ENCODE measurements at places on chromosomes 3 and 15.

DNA sequence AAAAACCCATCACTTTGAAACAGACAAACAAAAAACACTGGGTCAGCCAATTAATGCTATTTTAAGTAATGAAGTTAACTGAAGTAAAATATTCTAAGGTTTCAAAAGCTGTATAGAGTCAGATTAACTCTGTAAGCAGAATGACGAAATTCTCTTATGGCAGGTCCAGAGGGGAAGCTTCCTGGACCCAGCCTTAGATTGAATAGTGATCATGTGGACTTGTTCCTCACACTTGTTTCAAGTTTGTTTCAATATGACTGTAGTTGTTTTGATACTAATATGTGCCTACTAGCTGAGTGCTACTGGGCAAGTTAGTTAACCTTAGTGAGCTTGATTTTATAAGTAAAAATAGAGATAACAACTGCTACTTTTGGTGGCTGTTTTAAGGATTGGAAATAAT is 32.6 kb downstream of the PLS1 start:
- no peak for DNase-seq

- DNase-seq = no peak
Observed at GRCh38 chr15:39889601-39890000, 30.5 kb downstream of the GPR176 start.

DNA sequence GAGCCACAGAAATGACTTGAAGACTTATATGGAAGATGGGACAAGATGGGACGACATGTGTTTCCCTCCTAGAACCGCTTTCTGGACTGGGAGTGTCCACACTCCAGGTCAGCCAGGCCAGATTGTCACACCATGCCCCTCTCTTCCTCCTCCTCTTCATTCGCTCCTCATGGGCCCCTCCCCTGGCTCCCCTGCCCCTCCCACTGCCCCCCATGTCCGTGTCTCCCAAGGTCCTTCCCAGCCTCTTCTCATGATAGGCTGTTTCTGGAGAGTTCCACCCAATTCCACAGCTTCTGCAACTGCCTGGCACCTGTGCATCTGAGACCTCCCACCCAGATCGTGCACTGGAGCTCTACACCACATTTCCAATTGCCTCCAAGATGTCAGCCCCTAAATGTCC is 6.6 kb downstream of the MYO5C start:
- DNase-seq = no peak

- no peak for DNase-seq
Observed at GRCh38 chr3:32307591-32307990, 69.1 kb downstream of the CMTM8 start.

- DNase-seq = no peak
Observed at GRCh38 chr15:85906640-85907039, 111.9 kb upstream of the KLHL25 start.

- DNase-seq = no peak
Observed at GRCh38 chr15:39269352-39269751, 311.5 kb upstream of the THBS1 start.

- DNase-seq = no peak
Observed at GRCh38 chr3:182726258-182727142, 66.8 kb upstream of the ATP11B start.

GRCh38 chr15:73150831-73151230 is 98.6 kb downstream of the NEO1 start:
- no peak for DNase-seq

GRCh38 chr15:65841121-65841930 is 28.0 kb upstream of the RAB11A start:
- no peak for DNase-seq

DNA sequence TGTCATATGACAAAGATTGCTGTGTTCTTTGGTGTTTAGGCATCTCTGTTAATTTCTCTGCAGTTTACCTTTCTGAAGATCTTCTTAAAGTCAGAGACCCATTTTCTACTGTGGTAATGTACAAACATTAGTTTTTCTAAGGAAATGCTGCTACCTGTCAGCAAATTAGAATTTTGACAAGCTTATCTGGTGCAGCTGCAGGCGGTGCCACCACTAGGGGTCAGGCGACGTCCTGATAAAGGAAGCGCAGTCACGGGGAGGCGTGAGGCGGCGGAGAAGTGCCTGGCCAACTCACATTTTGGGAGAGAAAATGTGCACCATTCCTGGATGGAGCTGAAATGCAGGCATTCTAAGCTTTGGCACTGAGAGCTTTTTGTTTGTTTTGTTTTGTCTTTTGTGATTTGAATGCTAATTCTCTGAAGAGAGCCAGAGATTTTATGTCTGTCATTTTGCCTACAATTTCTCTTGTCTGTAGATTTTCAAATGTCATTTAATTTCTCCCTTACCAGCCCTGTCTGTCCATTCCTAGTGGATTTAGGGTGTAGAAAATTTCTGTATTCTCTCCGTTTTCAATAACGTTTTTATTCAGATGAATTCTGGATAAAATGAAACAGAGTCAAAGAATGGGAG is 24.9 kb upstream of the SIAH2 start:
- DNase-seq = peak; percentile 95

- DNase-seq = no peak
Observed at GRCh38 chr3:78906245-78906644, 861.6 kb downstream of the ROBO1 start.

GRCh38 chr15:32959077-32959476 is 235.4 kb downstream of the FMN1 start:
- no peak for DNase-seq

GRCh38 chr3:148681080-148681479 is 16.6 kb upstream of the AGTR1 start:
- no peak for DNase-seq

DNA sequence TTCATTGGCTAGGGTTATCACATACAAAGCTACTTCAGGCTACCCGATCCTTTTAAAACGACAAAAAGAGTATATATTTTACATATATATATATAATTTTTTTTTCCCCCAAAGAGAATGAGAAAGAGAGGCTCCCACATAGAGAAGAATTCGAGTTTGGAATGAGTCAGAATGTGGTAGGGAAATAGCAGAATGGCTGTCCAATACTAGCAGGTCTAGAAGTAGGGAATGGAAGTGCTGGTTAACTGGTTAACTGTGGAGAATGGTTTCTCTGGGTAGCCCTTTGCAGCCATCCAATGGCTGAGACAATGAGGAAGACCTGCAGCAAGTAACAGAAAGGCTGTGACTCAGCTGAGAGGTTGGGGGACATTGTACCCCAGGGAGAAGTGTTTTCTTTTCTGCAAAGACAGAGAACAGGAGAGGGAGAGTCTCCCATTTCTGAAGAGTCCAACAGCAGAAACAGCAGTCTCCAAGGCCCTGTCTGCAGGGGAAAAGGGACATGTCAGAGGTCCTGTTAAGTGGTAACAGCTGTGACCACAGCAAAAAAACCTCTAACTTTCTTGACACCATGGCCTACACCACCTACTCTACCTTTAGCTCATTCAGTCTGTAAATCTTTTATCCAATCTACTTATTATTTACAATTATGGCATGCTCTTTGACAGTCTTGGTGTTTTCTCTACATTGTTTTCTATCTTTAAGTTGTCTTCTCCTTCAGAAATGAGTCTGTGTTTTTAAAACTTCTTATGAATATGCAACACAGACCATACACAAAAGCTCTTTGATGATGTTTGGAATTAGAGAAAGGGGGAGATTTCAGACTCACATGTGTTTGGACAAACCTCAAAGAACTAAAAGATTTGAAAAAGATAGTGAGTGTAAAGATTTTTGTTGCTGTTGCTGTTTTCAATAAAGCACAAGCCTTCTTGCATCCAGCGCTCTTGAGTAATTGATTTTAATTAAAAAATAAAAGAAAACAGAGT is 116.1 kb upstream of the SLC7A14 start:
- no peak for DNase-seq

DNA sequence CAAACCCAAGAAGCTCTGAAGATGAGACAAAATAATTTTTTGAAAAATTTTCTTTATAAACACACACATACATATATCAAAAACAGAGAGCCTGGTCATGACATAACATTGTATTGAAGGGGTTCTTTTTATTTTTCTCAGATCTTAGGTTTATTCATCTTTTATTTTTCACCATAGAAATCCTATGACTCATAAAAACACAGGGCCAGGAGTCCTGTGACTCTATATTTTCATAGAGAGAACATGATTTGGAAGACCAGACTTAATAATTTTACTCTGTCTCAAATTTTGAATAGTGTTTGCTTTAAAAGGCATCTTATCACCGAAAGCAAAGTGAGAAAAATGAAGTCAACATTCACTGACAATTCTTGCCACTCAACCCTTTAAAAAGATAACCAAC is 57.7 kb downstream of the SUCNR1 start:
- DNase-seq = no peak

DNA sequence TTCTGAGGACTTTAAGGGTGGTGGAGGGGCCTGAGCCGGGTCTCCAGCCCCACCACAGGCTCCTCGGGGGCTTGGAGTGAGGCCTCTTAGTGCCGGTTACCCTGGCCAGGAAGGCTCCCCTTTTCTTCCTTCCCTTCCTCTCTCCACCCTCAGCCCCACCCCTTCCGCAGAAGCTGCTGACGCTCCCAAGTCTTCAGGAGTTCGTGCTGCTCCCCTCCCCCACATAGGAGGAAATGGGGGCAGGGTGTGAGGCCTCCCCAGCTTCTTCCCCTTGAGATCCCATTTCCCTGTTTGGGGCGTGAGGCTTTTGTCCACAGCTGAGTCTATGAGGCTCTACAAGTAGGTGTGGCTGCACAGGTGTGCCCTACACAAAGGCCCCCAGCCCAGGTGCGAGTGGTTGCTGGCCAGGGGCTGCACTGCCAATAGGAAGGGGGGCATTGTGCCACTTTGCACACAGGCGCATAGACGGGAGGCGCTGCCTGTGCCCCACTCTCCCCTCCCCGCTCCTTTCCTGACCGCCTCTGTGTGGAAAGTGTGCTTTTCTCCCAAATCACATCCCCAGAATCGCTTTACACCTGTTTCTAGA is 915 bp upstream of the CALML4 start:
- no peak for DNase-seq

DNA sequence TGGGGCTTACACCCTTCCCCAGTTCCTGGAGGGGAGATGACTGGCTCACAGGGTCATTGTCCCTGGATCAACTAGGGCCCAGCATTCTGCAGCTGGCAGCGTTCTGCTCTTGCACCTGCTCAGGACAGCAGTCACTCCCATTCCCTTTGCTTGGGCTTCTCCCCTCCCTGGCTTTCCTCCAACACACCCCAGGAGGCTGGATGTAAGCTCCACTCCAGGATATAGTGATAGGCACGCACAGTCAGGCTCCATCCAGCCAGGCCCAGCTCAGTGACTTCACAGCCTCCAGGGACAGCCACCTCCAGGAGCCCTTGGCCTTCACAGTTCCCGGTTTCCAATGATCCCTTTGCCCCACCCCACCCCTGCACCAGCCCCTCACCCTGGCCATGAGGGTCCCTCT is 1.9 kb downstream of the SPTBN5 start:
- DNase-seq = no peak

DNA sequence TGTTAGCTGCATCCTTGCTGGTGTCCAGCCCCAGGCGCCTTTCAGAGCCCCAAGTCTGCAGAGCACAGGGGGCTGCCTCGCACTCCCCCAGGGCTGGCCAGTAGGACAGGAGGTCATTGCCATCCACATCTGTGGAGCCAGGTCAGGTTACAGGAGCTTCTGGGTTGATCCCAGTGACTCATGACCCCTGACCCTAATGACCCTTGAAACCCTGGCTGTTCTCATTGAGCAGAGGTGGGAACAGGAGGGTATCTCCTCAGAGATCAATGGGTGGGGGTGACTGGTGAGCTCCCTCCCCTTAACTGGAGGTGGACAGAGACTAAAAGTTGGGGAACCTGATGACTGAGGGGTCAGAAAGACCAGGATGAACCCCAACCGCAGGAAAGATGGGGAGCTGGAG is 6.1 kb upstream of the SLC26A6 start:
- no peak for DNase-seq

DNA sequence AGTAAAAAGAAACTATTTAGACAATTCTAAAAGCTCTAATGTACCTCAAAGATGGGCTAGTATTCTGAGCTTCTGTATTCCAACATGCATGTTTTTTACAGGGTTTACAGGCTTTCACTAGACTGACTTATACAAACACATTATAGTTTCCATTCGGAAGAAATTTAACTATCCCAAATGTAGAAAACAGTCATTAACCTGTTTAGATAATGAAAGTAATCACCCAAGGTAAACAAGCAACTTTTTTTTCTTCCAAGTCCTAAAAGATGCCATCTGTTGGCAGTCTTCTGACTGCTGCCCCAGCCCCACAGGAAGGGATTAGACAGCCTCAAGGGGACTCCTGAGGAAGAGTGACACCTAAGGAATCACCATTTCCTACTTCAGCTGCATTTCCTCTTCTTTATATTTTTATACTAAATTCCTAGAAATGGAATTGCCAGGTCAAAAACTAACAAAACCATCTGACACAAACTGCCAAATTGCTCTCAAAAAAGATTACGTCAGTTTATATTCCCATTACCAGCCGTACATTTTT is 25.5 kb downstream of the SIN3A start:
- DNase-seq = no peak

GRCh38 chr3:192570821-192571791 is 156.2 kb downstream of the FGF12 start:
- DNase-seq = no peak

DNA sequence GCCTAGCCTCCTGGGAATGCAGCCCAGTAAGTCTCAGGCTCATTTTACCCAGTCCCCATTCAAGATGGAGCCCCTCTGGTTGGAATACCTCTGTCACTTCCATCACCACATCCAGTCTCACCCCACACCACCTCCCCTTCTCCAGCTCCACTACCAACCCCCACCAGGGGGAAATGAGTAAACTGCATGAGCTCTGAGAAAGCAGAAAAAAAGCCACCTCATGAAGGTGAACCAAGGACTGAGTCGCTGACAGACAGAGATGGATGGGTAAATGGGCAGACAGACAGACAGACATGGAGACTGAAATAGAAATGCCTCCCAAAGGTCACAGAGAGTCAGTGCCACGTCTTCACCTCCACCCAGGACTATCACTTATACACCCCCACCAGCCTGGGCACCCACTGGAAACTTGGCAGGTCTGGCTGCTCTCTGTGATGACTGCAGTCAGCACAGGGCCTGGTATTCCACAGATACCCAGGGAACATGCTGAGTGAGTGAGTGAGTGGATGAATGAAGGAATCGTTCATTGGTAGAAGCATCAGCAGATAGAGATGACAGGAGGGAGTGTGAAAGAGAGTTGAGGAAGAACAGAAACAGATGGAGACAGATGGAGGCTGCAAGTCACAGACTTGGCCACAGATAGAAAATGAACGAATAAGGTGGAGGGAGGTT is 4.9 kb upstream of the LOXL1 start:
- DNase-seq = peak; percentile 67

DNA sequence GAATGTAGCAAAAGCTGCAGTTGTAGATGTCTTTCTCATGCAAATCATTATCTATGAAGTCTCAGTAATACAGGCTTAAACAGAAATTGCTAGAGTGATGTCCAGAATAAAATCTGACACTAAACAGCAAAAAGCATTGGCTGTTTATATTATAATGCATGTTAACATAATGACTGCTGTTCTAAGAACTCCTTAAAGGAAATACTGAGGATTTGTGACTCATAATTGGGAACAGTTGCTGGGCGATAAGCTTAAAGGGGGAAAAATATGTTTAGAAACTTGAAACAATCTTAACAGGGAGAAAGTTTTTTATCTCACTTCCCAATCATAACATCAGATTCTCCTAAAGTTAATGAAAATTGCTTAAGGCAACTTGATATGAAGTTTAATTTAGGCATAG is 17.5 kb downstream of the TIPARP start:
- DNase-seq = no peak

Measured in spinal cord (tissue), 10 donors.